SK-N-DZ (cell line): ENCODE measurements at places on chromosomes 2 and 18.

DNA sequence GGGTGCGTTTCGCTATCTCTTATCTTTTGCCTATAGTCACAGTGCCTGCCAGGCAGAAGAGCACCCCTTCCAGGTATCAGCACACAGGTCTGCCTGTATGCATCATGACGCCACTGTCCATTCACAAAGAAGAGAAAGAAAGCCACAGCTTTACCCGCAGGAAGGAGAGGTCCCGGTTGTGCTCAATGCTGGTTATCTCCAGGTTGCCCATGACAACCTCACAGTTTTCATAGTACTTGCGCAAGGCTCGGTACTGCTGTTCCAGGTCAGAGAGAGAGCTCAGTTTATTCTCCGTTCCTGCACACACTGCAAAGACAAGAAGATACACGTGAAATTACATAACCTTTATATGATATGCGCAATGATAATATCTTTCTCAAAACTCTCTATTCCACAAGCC, 414.0 kb downstream of the ERBB4 start:
- peak; percentile 6 for DNase-seq

DNA sequence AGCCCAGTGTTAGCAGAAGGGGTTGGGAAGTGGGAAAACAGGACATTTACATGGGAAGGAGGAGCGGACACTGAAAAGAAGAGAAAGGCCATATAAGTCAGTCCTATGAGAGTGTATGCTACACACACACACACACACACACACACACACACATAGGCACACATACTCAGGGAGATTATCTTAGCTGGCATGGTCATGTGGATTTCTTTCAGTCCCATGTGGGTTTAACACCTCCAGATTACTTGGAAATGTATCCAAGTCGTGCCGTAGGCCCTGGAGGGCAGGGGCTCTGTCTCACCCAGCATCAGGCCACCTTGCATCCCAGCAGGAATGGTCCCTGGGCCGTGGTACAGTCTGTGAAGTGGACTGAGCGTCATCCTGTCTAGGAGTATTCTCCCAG, 113.3 kb upstream of the CAPN13 start:
- DNase-seq = no peak

- DNase-seq = no peak
Observed at GRCh38 chr2:112588611-112589045, 4.2 kb downstream of the CHCHD5 start.

DNA sequence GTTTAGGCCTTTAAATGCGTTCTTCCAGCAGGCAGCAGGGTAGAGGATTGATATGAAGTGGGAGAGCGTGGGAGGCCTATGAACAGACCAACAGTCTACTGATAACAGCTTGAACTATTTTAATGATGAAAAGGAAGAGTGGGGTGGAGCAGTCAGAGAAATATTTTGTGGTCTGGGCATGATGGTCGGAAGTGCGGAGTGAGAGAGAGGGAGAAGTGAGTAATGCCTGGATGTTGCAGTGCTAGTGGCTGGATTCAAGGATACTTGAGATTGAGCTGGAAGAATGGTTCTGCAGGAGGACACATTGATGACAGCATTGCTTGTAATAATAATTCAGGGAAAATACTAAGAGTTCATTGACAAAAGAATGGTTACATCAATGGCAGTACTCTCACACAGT, 151.0 kb upstream of the DAPL1 start:
- DNase-seq = no peak

DNA sequence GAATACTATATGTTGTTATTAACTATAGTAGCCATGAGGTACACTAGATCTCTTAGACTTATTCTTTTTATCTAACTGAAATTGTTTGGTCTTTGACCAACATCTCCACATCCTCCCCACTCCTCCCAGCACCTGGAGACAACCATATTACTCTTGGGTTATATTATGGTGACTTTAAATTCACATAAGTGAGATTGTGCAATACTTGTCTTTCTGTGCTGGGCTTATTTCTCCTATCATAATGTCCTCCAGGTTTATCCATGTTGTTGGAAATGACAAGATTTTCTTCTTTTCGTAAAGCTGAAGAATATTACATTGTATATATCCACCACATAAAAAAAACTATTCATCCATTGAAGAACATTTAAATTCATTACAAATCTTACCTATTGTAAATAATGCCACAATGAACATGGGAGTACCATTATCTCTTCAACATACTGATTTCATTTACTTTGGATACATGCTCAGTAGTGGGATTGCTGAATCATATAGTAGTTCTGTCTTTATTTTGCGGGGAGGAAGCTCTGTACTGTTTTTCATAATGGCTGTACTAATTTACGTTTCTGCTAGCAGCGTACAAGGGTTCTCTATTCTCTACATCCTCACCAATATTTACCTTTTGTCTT, 159.2 kb upstream of the SCN7A start:
- DNase-seq = no peak

DNA sequence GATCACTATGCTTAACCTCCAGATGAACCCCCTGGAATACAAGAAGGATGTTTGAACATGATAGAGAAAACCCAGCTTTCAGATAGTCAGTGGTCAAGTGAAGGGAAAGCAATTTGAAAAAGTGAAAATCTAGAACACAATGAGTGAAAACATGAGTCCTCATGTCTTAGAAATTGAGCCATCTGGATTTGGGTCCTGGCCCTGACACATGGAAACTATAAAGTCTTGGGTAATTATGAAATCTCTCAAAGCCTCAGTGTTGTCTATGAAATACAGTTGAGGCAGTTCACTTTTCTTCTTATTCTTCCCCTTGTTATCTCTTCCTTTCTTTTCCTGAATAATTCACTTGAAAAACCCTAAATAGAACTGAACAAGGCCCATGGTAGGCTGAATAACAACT, 120.6 kb downstream of the EN1 start:
- DNase-seq = no peak

DNA sequence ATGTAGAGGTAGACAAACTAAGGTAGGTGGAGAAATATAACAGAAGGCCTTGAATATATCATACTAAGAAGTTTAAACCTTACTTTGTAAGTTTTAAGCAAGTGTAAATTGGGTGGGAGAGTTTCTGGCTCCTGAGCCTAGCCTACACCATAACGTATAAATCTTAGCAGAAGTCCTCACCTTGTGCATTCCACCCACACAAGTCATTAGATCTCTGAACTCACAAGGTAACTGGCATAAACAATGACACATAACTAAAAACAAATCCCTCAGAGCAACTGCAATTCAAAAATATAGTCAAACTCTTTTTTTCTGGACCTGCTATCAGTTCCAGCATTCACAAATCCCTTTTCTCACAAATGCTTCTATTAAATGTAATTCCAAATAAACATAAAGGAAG, 9.4 kb downstream of the REV1 start:
- DNase-seq = no peak

DNA sequence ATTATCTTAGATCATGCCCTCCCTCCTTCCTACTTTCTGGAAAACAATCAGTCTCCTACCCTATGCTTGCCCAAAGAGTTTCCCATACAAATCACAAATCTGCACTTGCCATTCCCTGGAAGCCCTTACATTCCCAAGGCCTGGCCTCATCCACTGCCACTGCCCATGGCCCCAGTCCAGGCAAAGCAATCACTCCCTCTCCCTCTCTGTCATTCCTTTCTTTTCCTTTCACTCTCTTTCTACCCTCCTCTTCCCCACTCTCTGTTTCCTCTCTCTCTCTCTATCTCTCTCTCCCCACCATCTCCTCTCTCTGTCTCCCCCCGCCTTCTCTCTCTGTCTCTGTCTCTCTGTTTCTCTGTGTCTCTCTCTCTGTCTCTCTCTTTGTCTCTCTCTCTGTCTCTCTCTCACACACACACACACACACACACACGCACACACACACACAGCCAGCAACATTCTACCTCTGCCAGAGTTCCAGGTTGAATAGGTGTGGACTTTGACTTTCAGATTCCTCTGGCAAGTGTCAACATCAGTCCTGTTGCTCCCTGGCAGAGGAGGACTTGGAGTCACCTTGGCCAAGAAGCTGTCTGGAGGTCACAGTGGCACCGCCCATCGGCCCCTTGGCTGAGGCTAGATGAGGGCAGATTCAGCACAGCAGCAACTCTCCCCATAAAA, 43.7 kb upstream of the NAT8 start:
- no peak for DNase-seq

DNA sequence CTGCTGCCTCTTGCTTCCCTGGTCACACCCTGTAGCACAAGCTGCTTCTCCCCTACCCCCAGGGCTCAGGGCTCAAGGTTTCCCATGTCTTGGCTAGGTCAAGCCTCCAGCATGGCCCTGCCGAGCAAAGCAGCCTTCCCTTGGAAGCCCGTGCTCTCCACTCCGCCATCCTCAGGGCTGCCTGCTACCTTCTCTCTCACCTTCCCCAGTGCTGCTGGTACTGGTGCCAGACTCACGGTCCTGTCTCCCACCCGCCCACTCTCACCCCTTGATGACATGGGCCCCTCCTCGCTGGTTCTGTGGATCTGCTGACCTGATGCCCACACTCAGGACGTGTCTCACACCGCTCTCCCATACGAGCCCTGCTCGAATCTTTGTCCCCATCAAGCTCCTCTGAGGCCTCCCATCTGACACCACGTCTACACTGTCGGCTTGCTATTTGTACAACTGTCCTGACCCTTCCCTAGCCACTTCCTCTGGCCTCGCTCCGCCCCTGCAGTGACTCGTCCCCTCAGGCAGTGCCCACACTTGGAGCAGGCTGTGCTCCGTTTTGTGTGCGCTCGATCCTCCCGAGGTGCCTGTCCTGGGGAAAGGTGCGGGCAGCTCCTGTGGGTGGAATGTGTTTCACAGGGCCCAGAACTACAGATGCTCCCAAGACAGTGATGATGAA, 49.9 kb downstream of the ZAP70 start:
- no peak for DNase-seq

- no peak for DNase-seq
Observed at GRCh38 chr18:12777500-12777944, 74.7 kb downstream of the PSMG2 start.

DNA sequence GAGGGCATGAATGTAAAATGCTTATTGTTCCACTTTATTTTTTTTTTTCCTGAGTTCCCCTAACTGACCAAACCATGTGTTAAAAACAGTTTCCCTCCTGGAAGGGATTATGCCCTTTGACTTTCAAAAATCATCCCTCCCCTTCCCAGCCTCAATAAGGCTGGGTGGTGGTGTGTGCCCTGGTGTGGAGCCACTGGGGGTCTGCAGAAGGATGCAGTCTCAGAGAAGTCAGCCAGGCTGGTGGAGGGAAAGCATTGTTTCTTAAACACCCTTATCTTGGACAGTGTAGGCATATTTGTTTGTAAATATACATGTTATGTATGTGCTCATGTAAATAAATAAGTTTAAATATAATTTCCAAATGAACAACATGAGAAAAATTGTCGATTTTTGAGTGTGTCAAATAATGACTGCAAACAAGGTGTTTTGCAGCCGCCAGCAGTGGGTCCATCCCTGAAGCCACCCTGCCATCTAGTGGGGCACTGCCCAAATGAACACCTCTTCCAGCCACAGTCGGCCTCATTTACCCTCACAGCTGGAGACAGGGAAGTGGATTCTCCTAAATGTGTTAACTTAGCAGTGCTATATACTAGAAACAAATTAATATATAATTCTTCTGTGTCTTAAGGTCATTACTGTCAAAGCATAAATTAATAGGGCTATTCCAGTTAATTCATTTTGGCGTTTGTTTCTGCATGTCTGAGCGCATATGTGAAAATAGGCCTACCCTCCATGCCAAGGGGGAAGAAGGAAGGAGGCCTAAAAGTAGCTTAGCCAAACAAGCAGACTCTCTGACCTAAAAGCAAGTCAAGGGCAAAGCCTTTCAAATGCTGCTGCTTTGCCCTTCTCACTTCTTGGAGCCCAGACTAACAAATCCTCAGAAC, 209.6 kb upstream of the PIK3C3 start:
- peak; percentile 65 for DNase-seq

DNA sequence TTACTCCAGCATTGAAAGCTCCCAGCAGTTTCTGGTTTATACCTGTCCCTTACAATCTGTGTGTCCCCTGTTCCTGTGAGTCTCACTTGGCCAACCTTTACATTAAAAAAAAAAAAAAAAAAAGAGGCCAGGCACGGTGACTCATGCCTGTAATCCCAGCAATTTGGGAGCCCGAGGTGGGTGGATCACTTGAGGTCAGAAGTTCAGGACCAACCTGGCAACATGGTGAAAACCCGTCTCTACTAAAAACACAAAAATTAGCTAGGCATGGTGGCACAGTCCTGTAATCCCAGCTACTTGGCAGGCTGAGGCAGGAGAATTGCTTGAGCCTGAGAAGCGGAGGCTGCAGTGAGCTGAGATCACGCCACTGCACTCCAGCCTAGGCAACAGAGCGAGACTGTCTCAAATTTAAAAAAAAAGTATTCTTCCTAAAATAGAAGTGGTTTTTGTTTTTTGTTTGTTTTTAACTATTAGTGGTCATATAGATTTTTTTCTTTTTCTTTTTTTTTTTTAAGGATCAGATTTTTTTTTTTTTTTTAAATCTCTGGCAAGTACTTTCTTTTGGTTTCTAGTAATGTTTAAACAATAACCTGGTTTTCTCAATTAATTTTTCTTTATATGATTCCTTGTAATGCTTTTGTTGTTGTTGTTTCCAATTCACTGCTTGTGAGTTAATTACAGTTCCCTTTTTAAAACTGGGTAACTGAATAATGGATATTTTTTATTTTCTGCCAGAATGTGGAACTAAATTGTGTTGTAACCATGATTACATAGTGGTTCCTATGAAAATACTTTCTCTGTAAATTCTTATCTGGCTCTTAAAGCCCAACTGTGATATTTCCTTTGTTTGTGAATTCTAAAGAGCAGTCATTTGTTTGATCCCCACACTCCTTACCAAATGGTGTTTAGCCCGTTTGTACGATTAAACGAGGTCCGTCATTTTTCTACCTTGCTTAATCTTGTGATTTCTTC, 116.8 kb downstream of the CTAGE1 start:
- DNase-seq = no peak

- peak; percentile 5 for DNase-seq
Observed at GRCh38 chr18:63366213-63367052, 573 bp downstream of the KDSR start.
